ENCODE measurements at places on chromosomes 7 and 10.

DNA sequence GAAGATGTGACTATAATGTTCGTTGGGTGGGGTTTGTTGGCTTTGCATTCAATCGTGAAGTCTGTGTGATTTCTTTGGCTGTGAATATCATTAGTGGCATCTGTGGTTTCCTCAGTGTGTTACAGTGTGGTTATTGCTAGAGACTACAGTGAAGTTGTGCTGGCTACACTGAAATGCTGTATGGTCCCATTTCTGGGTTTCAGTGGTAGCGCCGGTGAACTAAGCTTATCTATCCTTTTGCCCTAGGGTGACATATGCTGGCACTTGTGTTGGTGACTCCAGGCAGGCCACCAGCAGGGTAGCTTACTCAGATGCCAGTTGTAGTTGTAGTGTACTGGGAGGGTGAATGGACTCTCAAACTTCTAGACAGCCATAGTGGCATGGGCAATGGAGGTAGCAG lies 259.5 kb downstream of the ANKRD30A start:
- no peak for DNase-seq

DNA sequence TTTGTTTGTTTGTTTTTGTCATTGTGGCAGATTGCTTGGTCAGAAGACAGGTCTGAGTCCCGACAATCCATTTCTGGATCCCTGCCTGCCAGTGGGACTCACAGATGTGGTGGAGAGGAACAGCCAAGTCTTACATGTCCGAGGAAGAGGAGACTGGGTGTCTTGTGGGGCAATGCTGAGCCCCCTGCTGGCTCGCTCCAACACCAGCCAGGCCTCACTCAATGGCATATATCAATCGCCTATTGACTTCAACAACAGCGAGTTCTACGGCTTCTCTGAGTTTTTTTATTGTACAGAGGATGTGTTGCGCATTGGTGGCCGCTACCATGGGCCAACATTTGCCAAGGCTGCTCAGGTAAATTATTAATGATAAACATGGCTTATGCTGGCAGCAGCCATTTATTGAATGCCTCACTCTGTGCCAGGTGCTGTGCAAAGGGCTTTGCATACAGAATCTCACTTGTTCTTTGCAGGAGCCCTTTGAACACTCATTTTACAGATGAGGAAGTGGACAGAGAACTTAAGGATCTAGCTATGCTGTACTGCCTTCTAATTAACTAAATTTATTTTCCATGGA lies 33.3 kb downstream of the COX15 start:
- no peak for DNase-seq

- no peak for DNase-seq
Observed at GRCh38 chr10:108691126-108691525, 1232.2 kb downstream of the XPNPEP1 start.

GRCh38 chr7:97133159-97133558 lies 15.7 kb downstream of the SDHAF3 start:
- DNase-seq = no peak

- no peak for DNase-seq
Observed at GRCh38 chr10:80283536-80284199, 5.8 kb downstream of the MAT1A start.

DNA sequence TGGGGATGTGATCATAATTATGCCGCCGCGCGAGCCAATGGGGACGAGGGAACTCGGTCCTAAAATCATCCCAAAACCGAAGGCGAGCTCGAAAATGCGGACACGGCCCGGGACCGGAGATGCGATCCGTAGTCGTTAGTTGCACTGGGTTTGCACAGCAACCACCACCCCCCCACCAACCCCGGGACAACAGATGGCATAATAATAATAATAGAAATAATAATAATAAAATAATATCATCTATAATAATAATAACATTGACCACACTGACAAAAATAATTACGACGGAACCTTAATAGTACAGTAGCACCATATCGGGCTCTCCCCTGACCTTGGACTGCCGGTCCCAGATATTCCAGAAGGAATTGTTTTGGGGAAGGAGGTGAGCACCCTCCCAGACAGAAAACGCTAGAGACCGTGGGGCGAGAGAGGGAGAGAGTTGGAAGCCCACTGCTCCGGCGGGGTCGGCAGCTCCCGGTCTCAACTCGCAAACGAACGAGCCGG lies 1.1 kb upstream of the EMX2 start:
- peak; percentile 90 for DNase-seq

- DNase-seq = no peak
Observed at GRCh38 chr7:57417736-57418135, 32.2 kb upstream of the ZNF716 start.

GRCh38 chr10:126425489-126426065 lies 37.3 kb upstream of the ADAM12 start:
- no peak for DNase-seq

- no peak for DNase-seq
Observed at GRCh38 chr7:105799677-105800076, 76.7 kb downstream of the ATXN7L1 start.

GRCh38 chr10:101968940-101969321 lies 87.0 kb downstream of the ARMH3 start:
- DNase-seq = no peak

- DNase-seq = no peak
Observed at GRCh38 chr7:33423646-33424020, 294.3 kb downstream of the BBS9 start.

DNA sequence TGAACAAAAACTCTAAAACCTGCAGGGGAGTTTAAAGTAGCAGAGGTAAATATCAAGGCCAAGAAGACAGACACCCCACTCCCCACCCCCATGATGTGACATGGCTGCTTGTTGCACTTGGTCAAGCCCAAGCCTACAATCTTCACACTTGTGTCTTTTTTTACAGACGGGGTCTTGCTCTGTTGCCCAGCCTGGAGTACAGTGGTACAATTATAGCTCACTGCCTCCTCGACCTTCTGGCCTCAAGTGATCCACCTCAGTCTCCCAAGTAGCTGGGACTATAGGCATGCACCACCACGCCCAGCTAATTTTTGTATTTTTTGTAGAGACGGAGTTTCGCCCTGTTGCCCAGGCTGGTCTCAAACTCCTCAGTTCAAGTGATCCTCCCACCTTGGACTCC lies 71.9 kb upstream of the CYTH3 start:
- DNase-seq = no peak

DNA sequence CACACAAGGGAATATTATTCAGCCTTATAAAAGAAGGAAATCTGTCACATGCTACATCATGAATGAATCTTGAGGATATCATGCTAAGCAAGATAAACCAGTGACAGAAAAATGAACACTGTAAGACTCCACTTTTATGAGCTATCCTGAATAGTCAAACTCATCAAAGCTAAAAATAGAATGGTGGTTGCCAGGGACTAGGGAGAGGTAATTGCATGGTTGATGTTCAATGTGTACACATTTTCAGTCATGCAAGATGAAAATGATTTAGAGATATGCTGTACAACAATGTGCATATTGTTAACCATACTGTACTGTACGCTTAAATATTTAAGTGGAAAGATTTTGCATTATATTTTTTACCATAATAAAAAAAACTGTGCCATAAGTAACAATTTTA lies 1349.1 kb downstream of the XPNPEP1 start:
- no peak for DNase-seq

- DNase-seq = peak; percentile 39
Observed at GRCh38 chr10:34689053-34689452, 126.0 kb downstream of the PARD3 start.

DNA sequence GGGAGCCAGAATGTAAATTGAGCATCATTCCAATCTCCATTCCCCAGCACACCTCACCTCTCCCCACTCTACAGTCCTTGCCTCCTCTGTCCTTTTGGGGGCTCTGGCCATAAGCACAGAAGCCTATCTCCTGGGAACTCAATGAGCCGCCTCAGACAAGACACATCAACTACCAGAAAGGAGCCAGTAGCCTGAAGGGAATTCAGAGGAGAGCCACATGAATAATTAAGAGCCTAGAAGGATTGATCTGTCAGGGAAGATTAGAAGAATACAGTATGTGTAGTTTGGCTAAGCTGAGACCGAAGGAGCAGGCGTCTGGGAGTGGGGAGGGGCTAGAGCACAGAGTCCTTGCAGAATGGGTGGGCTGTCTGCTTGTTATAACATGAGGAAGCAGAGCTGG lies 31.2 kb downstream of the FRMD4A start:
- DNase-seq = no peak

GRCh38 chr7:79453266-79453557 lies 255 bp downstream of the MAGI2 start:
- DNase-seq = no peak

- no peak for DNase-seq
Observed at GRCh38 chr7:115088893-115089292, 167.0 kb downstream of the MDFIC start.

GRCh38 chr10:90905925-90906324 lies 15.0 kb downstream of the ANKRD1 start:
- DNase-seq = no peak

- DNase-seq = no peak
Observed at GRCh38 chr10:22303461-22303860, 12.7 kb upstream of the COMMD3 start.

DNA sequence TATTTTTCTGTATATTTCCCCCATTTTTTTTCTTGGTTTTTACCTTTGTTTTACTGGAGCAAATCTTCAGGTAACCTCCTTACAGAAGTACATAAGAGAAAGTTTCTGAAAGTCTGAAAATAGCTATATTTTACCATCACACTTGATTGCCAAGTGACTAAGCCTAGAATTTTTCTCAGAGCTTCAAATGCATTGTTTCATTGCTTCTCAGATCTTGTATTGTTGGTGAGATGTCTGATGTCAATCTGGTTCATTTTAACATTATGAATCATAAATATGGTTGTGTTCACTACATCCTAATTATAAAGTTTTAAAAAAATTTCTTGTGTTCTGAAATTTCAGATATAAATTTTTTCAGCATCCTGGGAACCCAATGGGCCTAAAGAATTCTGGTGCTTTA lies 228.2 kb downstream of the AHR start:
- DNase-seq = no peak

GRCh38 chr10:65907199-65907712 lies 1018.6 kb upstream of the LRRTM3 start:
- DNase-seq = no peak

DNA sequence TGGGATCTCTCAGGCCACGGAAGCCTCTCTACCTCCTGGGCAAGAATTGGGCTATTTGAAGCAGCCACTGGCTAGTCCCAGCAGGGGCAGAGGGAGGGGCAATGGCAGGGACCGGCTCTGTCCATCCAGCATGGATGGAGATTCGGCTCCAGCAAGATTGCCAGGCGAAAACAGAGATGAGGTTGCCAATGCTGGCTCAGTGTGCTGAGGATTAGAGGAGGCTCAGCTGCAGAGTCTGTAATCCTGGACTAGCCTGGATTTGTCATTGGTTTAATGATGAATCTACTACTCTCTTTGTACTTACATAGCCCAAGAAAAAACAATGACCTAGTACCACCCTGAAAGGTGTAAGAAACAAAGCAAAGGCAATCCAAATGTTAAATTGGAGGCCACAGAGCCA lies 112.2 kb upstream of the PDCD4 start:
- no peak for DNase-seq

- DNase-seq = no peak
Observed at GRCh38 chr10:100811261-100811660, 65.9 kb downstream of the PAX2 start.

DNA sequence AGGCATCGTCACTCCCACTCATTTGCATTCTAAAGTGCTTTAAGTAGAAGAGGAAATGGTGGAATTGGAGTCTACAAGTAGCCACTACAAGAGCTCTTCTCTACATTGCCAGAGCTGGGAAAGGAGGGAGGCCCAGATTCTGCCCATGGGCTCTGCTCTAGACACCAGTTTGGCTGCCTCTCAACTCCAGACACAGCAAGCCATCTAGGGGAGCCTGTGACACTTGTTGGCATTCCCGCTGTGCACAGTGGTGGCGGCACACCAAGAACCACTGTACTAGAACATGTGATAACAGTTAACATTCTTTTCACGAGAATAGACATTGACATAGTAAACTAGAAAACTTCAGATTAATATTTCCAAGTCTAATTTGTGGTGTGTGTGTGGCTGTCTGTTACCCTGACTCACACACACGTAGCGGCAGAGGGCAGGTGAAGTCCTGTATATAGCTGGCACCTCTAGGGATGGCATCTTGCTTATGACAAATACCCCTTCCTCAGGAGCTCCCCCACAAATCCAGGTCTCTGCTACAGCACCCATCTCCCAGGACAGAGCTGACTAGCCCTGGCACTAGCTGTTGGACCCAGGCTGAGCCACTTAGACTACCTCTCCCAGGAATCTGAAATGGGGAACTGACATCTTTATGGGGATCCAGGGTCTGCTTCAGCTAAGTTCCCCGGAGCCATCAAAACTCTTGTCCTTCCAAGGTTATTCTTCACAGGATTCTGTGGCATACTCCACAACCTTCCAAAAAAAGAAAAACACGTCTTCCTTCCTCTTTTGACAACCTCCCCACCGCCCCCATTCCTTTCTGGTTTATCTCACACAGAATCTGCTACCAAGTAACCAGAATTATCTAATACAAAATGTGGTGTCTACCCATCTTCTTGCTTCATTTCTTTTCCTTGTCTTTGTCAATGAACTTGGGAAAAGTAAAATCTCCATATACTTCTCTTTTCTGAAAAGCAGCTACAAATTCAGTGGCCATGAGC lies 54.7 kb upstream of the MRLN start:
- DNase-seq = no peak

DNA sequence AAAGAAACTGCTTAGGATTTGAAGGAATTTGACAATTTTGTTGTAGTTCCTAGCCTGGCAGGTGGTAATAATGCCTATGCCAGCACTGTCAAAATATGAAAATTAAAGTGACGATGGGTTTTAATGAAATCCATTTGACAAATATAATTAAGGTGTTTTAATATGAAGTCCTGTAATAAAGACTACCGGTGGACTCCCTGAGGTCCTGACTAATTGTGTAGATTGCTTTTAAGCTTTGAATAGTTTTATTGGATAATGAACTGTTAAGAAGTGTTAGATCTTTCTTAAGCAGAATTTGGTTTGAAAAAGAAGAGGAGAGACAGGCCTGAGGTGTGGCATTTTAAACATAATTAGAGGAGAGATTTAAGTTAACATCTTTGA lies 197.2 kb downstream of the VTI1A start:
- DNase-seq = no peak

DNA sequence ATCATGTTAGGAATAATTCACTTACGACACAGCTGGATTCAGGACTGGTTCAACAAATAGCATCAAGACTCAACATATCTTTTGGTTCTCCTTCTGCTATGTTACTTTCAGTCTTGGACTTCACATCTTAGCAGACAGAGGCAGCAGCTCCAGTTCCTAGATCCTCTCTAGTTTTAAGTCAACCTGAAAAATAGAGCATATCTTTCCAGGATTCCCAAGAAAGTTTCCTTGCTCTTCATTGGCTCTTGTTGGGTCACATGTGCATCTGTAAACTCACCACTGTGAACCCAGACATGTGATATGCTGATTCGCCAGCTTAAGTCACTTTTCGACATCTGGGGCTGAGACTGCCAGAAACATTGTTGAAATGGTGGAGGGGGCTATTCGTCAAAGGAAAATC lies 210.1 kb upstream of the KMT2E start:
- no peak for DNase-seq
